ENCODE measurements at places on chromosomes 11 and 22. TPM values are rescaled to one million over a fixed set of nuclear protein-coding genes. Genes with fewer than 3 reads are reported as not detected.
A peak's percentile ranks its signal among the peaks of the same experiment; 100 is the strongest.

DEPDC7 gene
- 14.9 TPM for total RNA-seq

OR4A16 gene
- total RNA-seq = 0.50 TPM

SOX10 gene
- 5.4 TPM for total RNA-seq

- no peak overlapping the region for H3K4me3 ChIP-seq
- no peak overlapping the region for H3K27ac ChIP-seq
- no peak for DNase-seq
- no peaks in the 10 kb centered on the region for H3K27me3 ChIP-seq
- no peaks in the 10 kb centered on the region for H3K4me1 ChIP-seq
Measured at GRCh38 chr22:27499121-27499520, 302.4 kb downstream of the MN1 start.

GRCh38 chr11:14269692-14270573, 89.0 kb downstream of the RRAS2 start:
- H3K27me3 ChIP-seq = no peaks in the 10 kb centered on the region
- H3K4me1 ChIP-seq = no peaks in the 10 kb centered on the region
- no peaks in the 10 kb centered on the region for H3K36me3 ChIP-seq
- H3K4me3 ChIP-seq = no peak overlapping the region
- no peak for DNase-seq

GRCh38 chr22:39959640-39960447, at the start of gene TMA7B:
Gene TMA7B (plus strand): TSS chr22:39960397. CDS start chr22:39964375, 3,978 bp downstream.
- peaks cover 13% of the 10 kb centered on the region for H3K4me1 ChIP-seq
- H3K4me3 ChIP-seq = no peak within 1 kb of the TSS
- peak; percentile 48 for DNase-seq
- no peaks in the 10 kb centered on the region for H3K27me3 ChIP-seq

GRCh38 chr11:83157594-83158356, 844 bp downstream of the PCF11 start:
- peak overlapping the region; percentile 100 for H3K27ac ChIP-seq
- peak; percentile 75 for DNase-seq
- peaks cover 17% of the 10 kb centered on the region for H3K4me1 ChIP-seq

DNA sequence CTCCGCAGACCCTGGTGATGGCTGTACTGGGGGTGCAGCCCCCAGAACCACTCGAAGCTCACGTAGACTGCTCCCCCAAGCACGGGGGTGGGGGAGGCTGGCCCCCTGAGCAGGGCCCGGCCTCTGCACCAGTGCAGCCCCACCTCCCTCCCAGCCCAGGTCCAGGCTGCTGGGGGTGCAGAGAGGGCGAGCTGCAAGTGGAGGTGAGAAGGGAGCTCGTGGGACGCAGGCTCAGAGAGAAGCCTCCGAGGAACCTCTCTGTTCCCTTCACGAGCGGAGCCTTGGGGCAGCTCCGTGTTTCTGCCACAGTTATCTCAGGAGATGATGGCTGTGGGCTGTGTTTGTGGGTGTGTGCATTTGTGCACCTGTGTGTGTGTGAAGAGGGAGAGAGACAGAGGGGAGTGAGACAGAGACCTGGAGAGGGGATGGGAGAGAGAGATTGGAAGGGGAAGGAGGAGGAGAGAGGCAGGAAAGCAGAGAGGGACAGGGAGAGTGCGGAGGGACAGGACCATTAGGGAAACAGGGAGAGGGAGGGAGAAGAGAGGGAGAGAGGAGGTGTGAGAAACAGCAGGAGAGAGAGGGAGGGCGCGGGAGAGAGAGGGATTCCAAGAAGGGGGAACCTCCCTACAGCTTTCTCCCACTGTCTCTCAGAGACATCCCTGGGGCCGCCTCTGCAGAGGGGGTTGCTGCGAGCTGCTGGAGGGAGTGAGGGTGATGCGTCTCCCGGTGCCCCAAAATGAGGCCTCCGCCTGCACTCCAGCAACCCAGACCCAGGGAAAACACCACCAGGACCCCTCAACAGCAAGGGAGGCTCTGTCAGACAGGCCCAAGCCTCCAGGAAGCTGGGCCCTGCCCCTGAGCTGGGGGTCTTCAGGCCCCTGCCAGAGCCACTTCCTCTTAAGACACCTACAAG, 1488.6 kb downstream of the BRD1 start:
- H3K4me1 ChIP-seq = no peaks in the 10 kb centered on the region
- no peak overlapping the region for H3K27ac ChIP-seq
- H3K36me3 ChIP-seq = no peaks in the 10 kb centered on the region
- DNase-seq = no peak
